ENCODE measurements at places on chromosomes 16 and 17.

DNA sequence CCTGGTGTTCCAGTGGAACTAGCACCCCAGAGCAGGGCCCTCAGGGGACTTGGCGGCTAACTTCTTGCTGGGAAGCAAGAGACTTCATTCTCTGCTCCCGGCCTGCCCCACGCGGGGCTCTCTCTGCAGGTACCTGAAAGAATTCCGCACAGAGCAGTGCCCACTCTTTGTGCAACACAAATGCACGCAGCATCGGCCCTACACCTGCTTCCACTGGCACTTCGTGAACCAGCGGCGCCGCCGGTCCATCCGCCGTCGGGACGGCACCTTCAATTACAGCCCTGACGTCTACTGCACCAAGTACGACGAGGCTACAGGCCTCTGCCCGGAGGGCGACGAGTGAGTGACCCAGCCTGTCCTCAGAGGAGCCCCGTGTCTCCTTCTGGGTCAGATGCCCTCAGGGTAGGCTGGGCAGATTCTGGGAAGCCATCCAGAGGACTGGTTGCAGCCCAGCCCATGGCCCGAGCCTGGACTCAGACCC, 25.1 kb downstream of the UNK start:
- DNase-seq = no peak

- no peak for DNase-seq
These were observed 465.3 kb upstream of the SOX9 start for GRCh38 chr17:71655542-71655941.

DNA sequence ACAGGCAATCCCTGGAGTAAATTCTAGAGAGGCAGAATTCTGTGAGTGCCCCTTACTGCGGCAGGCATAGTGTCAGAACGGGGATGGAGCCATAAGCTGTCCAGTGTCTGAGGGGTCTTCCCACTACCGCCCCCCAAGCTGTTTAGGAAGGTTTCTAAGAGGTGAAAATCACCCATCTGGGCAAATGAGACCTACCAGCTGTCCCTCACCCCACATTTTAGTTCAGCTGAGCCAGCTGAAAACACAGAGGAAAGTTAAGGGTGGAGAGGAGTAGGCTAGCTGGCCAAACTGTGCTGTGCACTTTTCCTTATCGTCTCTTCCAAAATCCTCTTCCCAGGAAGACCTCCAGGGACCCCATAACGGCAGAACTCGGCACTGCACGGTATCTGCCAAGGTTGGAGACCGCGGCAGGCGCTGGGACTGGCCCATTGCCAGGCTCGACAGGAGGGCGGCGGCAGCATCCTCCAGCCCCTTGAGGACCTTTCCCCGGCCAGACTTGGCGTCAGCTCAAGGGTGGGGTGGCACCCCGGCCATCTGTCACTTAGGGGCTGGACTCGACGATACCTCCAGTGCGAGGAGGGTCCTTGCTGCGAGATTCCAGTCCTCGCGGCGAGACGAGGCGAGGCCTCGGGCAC, 955 bp downstream of the ACLY start:
- no peak for DNase-seq

GRCh38 chr16:78221892-78222291, 122.4 kb downstream of the WWOX start:
- DNase-seq = no peak

DNA sequence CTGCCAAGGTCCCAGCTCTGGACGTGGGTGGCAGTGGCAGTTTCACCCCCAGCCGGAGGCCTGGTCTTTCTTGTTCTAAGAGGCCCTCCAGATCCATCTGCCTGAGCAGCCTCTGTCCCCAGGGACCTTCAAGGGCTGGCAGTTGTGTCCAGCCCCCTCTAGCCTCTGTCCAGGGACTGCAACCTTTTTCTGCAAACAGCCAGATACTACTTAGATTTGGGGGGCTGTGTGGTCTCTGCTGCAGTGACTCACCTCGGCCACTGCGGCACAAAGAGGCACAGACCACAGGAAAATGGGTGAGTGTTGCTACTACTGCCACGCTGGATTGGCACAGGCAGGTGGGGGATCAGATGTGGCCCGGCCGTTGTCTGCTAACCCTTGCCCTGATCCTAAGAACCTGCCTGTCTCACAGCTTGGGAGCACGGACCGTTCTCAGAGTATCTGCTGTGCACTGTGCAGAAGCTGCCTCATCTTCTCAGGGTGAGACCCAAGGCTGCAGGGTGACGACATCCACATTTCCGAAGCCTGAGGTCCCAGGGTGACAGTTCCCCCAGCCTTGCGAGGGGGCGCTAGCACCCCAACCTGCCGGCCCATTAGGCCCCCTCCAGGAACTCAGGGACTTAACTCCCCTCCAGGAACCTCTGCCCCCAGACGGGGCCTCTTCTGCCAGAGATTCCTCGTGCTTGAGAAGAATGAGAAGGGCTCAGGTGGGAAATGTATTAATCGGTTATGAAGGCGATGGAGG, 27.6 kb downstream of the MXRA7 start:
- DNase-seq = no peak

DNA sequence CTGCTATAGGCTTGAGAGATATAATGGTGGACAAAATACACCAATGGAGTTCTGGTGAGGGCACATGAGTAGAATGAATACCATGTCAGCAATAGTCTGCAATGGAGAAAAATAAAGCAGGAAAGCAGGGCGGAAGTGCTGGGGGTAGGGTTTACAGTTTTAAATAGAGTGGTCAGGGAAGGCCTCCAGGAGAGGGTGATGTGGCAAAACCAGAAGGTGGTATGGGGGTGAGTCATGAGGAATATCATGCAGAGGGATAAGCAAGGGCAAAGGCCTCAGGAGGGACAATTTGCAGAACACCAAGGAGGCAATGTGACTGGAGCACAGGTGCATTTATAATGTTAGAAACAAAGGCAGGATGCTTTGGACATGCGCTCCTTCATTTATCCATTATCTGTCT, 102.0 kb downstream of the ITFG1 start:
- no peak for DNase-seq

DNA sequence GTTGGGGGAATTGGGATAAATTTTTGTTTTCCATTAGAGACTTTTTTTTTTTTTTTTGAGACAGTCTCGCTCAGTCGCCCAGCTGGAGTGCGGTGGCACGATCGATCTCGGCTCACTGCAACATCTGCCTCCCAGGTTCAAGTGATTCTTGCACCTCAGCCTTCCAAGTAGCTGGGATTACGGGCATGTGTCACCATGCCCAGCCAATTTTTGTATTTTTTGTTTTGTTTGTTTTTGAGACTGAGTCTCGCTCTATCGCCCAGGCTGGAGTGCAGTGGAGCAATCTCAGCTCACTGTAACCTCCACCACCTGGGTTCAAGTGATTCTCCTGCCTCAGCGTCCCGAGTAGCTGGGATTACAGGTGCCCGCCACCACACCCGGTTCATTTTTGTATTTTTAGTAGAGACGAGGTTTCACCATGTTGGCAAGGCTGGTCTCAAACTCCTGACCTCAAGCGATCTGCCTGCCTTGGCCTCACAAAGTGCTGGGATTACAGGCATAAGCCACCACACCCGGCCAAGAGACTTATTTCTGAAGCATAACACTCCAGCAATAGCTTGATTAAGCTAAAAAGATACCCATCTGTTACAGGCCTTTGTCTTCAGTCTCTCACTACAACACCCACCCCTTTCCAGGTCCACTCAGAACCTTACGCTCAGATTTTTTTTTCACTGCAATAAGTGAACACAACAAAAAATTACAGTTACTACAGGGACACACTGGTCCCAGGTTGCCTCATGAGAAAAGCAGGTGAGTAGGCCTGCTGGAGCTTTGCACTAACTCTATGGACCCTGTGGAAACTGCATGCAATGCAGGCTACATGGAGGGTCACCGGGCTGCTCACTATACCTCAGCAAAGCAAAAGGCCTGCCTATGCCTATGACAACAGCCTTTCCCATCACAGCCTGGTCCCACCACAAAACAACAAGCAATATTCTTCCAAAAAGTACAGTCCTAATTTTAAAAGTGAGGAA, 34.6 kb downstream of the KANSL1 start:
- no peak for DNase-seq

- DNase-seq = no peak
These were observed 24.0 kb downstream of the MMP15 start for GRCh38 chr16:58049232-58050185.

- DNase-seq = no peak
These were observed 16.1 kb upstream of the SLC4A1 start for GRCh38 chr17:44284024-44284400.

- no peak for DNase-seq
These were observed 14.0 kb downstream of the CRISPLD2 start for GRCh38 chr16:84833542-84834402.

DNA sequence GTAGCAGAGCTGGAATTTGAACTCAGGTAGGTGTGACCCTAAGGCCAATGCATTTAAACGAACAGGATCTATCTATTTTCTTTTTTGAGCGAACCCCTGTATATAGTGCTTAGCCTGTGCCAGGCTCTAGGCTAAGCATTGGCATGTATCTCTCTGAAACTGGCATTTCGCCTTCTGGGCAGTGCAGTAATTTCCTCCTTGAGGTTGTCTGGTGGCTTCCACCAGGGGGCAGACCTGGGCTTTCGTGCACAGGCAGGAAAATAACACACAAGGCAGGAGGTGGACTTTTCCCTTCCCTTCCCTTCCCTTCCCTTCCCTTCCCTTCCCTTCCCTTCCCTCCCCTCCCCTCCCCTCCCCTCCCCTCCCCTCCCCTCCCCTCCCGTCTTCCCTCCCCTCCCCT, 34.4 kb upstream of the PRKCB start:
- DNase-seq = no peak

GRCh38 chr17:12983991-12984884, 33.6 kb downstream of the ELAC2 start:
- no peak for DNase-seq

- no peak for DNase-seq
These were observed 50.4 kb upstream of the HS3ST2 start for GRCh38 chr16:22763437-22764080.

- no peak for DNase-seq
These were observed 191.1 kb downstream of the C16orf78 start for GRCh38 chr16:49564496-49565229.

- DNase-seq = no peak
These were observed 1.0 kb downstream of the FLYWCH2 start for GRCh38 chr16:2884041-2884451.

DNA sequence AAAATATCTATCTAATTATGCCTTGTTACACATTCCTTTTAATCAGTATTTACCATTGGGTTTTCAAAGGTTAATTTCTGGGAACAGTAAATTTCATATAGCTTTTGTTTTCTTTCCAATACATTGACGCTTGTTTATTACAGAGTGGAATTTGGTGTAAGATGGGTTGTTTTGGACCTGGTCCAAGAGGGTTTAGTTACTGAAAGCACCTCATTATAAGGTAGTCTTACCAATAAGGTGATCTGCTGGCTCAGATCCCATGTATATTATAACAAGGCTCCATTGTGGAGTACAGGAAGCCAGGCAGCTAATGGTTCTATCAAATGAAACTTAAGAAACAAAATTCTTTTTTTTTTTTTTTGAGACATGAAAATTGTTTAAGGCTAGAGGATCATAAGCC, 87.3 kb upstream of the NACA2 start:
- no peak for DNase-seq

- no peak for DNase-seq
These were observed 15.8 kb downstream of the ANKFY1 start for GRCh38 chr17:4247971-4248388.

- DNase-seq = no peak
These were observed 129.2 kb upstream of the NACA2 start for GRCh38 chr17:61720016-61720795.

- no peak for DNase-seq
These were observed 32.2 kb upstream of the RCVRN start for GRCh38 chr17:9937241-9937761.
